ENCODE measurements at places on chromosomes 16 and 17. TPM values are rescaled to one million over a fixed set of nuclear protein-coding genes. Genes with fewer than 3 reads are reported as not detected.

The JPH3 gene
- not detected for total RNA-seq

The SPATA32 gene
- total RNA-seq, result under 0.01 TPM

The SLC13A2 gene
- total RNA-seq, result not detected

The SPIRE2 gene
- total RNA-seq, result 0.72 TPM

The KCNJ18 gene
- total RNA-seq, result not detected

The TAT gene
- not detected for total RNA-seq

The YBX2 gene
- total RNA-seq, result not detected

The TPSB2 gene
- total RNA-seq, result not detected

The AXIN1 gene
- total RNA-seq, result 11.9 TPM

The MARF1 gene
- total RNA-seq, result 7.8 TPM

The RSKR gene
- 2.8 TPM for total RNA-seq

The RNU2-1 gene
- not detected for total RNA-seq

The LGALS9B gene
- not detected for total RNA-seq

The NUPR1 gene
- 5.8 TPM for total RNA-seq

The CETP gene
- total RNA-seq, result not detected

The GRIN2C gene
- total RNA-seq, result not detected

The GGT6 gene
- not detected for total RNA-seq

The HOXB8 gene
- total RNA-seq, result 0.56 TPM

The ELMO3 gene
- 0.28 TPM for total RNA-seq

The PRR35 gene
- total RNA-seq, result not detected

Measured in IMR-90 (cell line).